ENCODE measurements at places on chromosomes 1 and 21. TPM values are rescaled to one million over a fixed set of nuclear protein-coding genes. Genes with fewer than 3 reads are reported as not detected.

Gene VAV3
- total RNA-seq: 39.8 TPM

Gene PER3
- total RNA-seq: 9.5 TPM

Gene RGS5
- total RNA-seq: 35.8 TPM

Gene C1orf116
- 3.6 TPM for total RNA-seq

Gene PLA2G2C
- total RNA-seq: not detected

Gene PRELP
- 4.4 TPM for total RNA-seq

Gene KCNJ15
- total RNA-seq: 2.1 TPM

Gene ZFP69B
- 1.5 TPM for total RNA-seq

Gene S100A13
- total RNA-seq: 42.5 TPM

Gene RALGPS2
- total RNA-seq: 76.3 TPM

Gene OR6Y1
- not detected for total RNA-seq

Gene CFHR1
- not detected for total RNA-seq

Gene ELAVL4
- total RNA-seq: 0.41 TPM

Gene LRRC38
- total RNA-seq: 14.0 TPM

Gene OR2T33
- total RNA-seq: not detected

Gene TFF2
- total RNA-seq: not detected

Gene KPRP
- total RNA-seq: 0.21 TPM

Gene ITGB3BP
- 16.1 TPM for total RNA-seq

Gene ODR4
- 27.5 TPM for total RNA-seq

Gene S100A8
- total RNA-seq: 87.6 TPM

Gene CLCA2
- total RNA-seq: 12.7 TPM

Gene MAP1LC3C
- total RNA-seq: 38.0 TPM

Gene PKLR
- total RNA-seq: 0.31 TPM

Gene PACC1
- 10.3 TPM for total RNA-seq

Gene TTLL7
- 44.2 TPM for total RNA-seq

Gene DLGAP3
- total RNA-seq: not detected

Gene GPR37L1
- 0.41 TPM for total RNA-seq

Gene ARHGEF16
- total RNA-seq: 7.6 TPM

Gene PTPRF
- total RNA-seq: 74.5 TPM

Gene KRTAP11-1
- not detected for total RNA-seq

Gene GBP1
- 13.2 TPM for total RNA-seq

Gene AMY1A
- not detected for total RNA-seq

Gene RHBDL2
- total RNA-seq: 1.6 TPM

Gene NTRK1
- total RNA-seq: 0.82 TPM

Gene ZBTB8A
- total RNA-seq: 13.3 TPM

Gene CFAP126
- total RNA-seq: not detected

Gene OLFM3
- 0.92 TPM for total RNA-seq

Gene KRTAP10-2
- not detected for total RNA-seq

Gene PPIAL4G
- total RNA-seq: not detected

Gene NASP
- total RNA-seq: 66.4 TPM

Gene APP
- total RNA-seq: 334 TPM

Gene SPATA17
- 2.6 TPM for total RNA-seq

Gene C1orf141
- total RNA-seq: not detected

Gene WDTC1
- total RNA-seq: 36.0 TPM
